ENCODE measurements at places on chromosomes 16 and 17.
A peak's percentile ranks its signal among the peaks of the same experiment; 100 is the strongest.

DNA sequence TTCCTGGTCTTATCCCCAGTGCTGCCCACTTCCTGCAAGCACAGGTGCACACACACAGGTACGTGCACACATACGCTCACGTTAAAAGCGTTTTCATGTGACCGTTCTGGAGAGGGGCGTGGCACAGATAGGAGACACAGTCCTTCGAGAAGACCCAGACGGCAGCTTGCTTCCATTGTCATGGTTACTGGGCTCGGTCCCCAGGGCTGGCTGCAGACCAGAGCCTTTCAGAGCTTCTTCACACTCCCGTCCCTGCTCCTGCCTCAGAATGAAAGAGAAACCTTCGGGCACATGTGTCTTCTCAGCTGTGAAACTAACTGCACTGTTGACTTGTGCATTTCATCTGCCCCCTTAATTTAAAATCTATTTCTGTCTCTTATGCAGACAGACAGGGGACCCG is 154.2 kb downstream of the PITPNC1 start:
- DNase-seq = no peak

DNA sequence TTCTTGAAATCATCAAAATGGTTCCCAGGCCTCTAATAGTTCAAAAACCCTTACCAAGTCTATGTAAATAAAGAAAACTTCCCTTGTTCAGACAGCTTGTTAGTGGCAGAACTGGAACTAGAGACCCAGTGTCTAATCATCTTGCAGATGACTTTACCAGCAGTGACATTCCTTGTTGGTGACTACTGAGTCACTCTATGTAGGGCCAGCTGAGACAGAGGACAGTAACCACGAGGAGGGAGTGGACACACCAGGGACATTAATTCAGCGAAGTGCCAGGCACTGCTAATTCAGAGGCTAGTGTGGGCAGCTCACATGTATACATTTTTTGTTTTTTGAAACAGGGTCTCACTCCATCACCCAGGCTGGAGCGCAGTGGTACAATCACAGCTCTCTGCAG is 6.1 kb upstream of the HEATR3 start:
- DNase-seq = no peak

DNA sequence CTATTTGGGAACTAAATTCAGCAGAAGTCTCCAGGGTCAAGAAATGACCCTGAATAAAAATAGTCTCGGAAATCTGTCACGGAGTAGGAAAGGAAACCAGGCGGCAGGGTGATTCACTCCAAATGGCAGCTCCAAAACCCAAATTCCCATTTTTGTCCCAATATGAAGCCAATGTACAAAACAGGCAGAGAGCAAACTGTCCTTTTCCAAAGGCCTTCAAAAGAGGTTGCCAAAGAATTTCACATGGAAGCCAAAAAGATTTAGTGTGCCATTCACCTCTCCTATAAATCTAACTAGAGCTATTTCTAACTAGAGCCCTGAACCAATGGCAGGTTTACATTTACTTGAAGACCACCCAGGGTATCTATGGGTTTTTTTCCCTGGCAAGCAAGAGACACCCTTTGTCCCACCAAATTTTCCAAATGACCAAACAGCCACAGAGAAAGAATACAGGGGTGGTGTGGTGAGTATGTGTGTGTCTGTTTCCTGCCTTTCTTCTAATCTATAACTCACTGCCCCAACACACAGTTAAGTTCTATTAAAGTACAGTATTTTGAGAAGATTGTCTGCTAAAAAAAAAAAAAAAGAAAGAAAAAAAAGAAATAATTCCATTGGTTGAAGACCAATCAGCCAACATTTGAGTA is 6.8 kb downstream of the MYO1D start:
- no peak for DNase-seq

GRCh38 chr16:24624102-24624501 is 84.7 kb downstream of the RBBP6 start:
- DNase-seq = no peak

DNA sequence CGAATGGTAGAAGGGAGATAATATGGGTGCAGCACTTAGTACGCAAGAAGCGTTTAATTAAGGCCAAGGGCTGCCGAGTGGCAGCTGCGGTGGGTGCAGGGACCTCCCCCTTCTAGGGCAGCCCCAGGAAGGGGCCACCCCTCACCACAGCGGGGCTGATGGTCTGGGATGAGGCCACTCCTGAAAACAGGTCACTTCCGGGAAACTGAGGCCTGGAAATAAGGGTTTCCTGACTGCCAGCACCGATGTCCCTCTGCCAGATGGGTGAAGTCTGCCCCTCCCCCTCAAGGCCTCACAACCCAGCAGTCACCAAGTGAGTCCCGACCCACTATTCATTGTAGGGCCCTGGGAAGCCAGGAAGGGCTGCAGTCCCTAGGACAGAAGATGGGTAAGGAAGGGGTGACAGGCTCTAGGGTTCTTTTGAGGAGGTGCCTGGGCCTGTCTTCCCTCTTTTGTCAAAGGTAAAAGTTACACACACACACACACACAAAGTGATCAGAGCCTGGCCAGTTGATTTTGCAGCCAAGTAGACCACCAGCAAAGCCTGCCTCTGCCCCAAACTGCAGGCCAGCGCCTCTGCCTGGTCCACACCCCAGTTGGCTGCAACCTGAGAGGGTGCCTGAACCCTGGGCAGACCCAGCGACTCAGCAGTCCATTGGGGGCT is 12.5 kb downstream of the SREBF1 start:
- DNase-seq = no peak

GRCh38 chr16:57284209-57284951 is at the start of gene PLLP:
Gene PLLP (minus strand): TSS chr16:57284672. CDS start chr16:57284540, 132 bp downstream.
- DNase-seq = peak; percentile 42

- no peak for DNase-seq
Observed at GRCh38 chr16:52727849-52728248, 180.9 kb upstream of the TOX3 start.

DNA sequence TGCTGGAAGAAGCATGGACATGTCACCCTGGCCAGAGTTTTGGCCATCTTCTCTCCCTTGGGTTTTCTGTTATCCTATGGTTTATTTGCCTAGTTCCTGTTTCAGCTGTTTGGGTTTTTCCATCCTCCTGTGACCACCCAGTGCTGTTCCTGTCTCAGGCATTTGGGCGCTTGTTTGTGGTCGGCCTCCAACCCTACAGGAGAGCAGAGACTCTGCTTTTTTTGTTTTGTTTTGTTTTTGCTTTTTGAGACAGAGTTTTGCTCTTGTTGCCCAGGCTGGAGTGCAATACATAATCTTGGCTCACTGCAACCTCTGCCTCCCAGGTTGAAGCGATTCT is 3.3 kb upstream of the ZC3H7A start:
- DNase-seq = no peak

GRCh38 chr17:28570716-28571360 is 486 bp downstream of the PIGS start:
- no peak for DNase-seq

GRCh38 chr16:54050459-54051210 is 236.0 kb downstream of the IRX3 start:
- DNase-seq = no peak

DNA sequence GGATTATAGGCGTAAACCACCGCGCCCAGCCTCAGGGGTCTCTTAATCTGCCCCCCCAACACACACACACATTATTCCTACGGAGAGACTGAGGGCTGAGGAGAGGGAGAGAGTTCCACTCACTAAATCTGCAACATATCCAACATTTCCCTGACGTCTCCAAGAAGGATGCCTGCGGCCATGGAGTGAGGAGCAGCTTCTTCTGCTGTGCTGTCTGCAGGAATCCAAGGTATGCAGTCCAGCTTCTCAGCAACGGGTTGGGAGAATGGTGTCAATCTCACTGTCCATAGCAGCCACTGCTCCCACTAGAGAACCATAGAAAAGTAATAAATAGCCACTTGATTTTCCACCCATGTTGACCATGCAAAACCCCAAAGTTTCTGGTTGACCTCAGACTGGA is 5.1 kb upstream of the PLXDC1 start:
- peak; percentile 32 for DNase-seq

DNA sequence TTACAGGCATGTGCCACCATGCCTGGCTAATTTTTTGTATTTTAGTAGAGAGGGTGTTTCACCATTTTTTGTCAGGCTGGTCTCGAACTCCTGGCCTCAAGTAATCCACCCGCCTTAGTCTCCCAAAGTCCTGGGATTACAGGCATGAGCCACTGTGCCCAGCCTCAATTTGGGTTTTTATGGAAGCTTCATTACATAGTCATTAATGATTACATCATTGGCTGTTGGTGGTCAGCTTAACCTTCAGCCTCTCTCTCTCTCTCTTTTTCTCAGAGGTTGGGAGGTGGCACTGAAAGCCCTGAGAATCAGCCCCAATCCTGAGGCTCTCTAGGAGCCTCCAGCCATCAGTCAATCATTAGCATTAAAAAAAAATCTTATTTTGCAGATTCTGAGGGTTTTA is 45.3 kb downstream of the C17orf58 start:
- DNase-seq = no peak

- DNase-seq = no peak
Observed at GRCh38 chr17:80709090-80709695, 164.6 kb downstream of the RPTOR start.

DNA sequence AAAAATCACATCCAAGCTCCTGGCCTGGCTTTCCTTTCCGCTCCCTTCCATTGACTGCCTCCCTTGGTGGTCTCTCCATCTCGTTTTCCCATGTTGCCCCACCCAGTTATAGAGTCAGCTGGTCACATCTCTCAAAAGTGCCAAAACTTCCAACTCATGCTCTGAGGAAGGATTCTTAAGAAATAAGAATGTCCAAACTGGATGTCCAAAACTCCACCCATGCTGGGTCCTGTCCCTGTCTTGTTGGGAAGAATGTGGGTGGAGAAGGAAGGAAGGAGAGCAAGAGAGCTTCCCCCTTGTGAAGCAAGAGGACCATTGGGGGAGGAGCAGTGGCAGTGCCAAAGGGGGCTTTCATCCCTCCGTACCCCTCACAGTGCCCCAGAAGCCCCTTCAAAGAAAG is 44.6 kb upstream of the MAP3K14 start:
- DNase-seq = no peak

- no peak for DNase-seq
Observed at GRCh38 chr17:72665852-72666851, 426.3 kb downstream of the SLC39A11 start.

- DNase-seq = no peak
Observed at GRCh38 chr17:74686761-74687160, 26.0 kb downstream of the CD300LF start.

DNA sequence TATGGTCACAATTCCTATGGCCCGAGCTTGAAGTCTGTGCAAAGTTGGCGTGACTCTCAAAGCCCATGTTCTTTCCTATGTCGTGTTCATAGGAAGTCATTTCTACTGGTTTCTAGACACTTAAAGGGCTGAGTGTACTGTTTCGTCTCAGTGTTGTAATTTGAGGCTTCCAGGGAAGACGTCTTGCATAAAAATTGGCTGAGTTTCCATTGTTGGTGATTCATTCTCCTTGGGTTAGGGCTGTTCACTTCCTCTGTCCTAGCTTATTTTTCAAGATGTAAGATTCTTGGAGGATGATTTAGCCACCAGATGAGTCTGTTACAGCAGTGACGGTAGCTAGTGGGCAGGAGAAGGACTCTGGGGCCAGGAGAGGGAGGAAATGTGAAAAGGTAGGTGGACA is 43.1 kb downstream of the PIK3R5 start:
- peak; percentile 98 for DNase-seq

DNA sequence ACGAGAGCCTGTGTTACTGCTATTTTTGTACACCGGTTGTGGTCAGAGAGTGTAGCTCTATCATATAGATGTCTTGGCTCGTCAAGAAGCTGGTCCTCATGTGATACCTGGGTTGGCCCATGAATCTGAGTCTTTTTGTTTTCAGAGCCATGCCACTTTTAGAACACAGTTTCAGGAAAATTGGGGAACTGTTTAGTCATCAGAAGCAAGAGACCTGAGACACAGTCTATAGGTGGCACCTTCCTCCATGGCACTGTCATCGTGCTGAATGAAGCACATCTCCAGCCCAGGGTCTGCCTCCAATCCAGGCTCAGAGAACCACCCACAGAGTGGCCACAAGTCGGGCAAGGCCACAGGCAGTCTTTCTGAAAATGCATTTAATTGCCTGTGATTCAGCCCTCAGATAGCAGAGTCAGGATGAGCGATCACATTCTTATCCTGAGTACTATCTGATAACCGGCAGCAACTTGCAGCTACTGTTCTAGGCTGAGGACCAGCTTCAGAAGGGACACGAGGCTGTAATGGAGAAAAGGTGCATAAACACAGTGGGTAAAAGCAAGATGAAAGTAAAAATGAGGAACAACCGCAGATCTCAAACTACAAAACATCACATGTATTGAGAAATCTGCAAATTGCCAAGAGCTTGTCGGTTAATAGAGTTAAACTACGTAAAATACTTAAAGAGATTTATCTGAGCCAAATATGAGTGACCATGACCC is 14.2 kb upstream of the HAPSTR1 start:
- peak; percentile 88 for DNase-seq

DNA sequence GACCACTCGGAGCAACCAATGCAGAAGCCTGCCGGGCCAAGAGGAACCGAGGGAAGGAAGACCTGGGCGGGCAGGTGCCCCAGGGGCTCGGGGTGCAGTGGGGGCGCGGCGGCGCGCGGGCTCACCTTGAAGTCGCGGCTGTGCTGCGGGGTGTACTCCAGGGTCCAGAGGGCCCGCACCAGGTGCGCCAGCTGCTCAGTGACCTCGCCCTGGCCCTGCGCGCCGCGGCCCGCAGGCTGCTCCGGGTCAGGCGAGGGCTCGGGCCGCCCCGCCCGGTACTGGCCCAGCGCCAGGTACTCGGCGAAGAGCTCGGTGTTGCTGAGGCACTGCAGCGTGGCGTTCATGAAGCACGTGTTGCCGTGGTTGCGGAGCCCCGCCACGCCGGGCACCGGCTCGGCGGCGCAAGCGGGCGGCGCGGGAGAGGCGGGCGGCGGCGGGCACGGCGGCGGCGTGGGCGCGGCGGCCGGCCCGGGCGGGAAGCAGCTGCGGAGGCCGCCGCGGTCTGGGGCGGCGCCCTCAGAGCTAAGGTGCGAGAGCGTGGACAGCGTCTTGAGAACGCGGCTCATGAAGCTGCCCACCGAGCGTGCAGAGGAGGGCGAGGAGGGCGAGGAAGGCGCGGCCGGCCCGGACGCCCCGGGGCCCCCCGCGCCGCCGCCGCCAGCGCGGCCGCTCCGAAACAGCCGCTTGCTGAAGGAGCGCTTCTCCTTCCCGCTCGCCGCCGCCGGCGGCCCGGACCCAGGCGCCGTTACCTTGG is 562 bp downstream of the USP31 start:
- DNase-seq = peak; percentile 53

DNA sequence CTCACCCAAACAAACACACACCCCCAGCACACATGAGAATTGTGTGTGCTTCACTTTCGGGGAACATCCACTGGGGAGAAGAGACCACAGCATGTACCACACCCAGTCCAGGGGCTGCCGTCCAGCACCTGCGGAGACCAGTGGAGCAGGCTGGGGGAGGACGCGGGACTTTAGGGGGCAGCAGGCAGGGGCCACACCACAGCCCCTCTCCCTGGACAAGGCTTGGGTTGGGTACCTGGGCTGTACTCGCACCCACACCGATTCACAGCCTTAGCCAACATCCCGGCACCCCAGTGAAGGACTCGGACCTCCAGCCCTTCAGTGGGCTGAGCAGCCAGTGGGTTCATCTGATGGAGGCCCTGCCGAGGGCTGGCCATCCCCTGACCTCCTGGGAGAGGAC is 63.3 kb downstream of the RBFOX3 start:
- no peak for DNase-seq

- no peak for DNase-seq
Observed at GRCh38 chr16:5066511-5066910, 755 bp upstream of the C16orf89 start.
